Lower leg skin (tissue), 4 donors: ENCODE measurements at places on chromosomes 5 and 9.

- no peak for DNase-seq
Observed at GRCh38 chr5:140833993-140834392, at the start of gene PCDHA7. PCDHA7 (plus strand) TSS chr5:140834269; CDS start chr5:140834384, 115 bp downstream.

- no peak for DNase-seq
Observed at GRCh38 chr5:151475388-151475787, 28.0 kb downstream of the SLC36A1 start.

DNA sequence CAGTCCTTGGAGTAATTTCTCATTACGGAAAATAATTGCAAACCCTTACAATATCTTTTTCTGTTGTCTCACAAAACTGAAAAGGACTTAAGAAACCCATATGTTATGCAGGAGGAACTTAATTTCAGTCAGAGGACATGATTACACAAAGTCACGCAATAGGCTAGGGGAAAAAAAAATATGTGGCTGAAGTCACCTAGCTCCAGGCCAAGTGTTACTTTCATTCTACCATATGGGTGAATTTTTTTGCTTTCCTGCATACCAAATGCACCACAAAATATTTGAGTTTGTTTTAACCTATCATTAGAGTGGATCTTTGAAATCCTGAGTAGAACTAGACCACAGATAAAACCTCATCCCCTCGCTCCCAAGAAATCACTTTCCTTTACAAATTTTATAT lies 523.5 kb downstream of the CAAP1 start:
- DNase-seq = no peak

- no peak for DNase-seq
Observed at GRCh38 chr9:84224246-84224645, 116.3 kb downstream of the SLC28A3 start.

- no peak for DNase-seq
Observed at GRCh38 chr5:155148694-155149093, 135.1 kb downstream of the KIF4B start.
